ENCODE measurements at places on chromosomes 2 and 18. TPM values are rescaled to one million over a fixed set of nuclear protein-coding genes. Genes with fewer than 3 reads are reported as not detected.

DSG1 gene
- total RNA-seq, result not detected

CFC1 gene
- not detected for total RNA-seq

ALPG gene
- total RNA-seq, result 0.33 TPM

SLC40A1 gene
- total RNA-seq, result 1.8 TPM

SLC30A3 gene
- 2.1 TPM for total RNA-seq

CTNNA2 gene
- 0.23 TPM for total RNA-seq

HNRNPA3 gene
- 394 TPM for total RNA-seq

DSG3 gene
- not detected for total RNA-seq

FARP2 gene
- 31.4 TPM for total RNA-seq

C2orf78 gene
- total RNA-seq, result not detected

EML6 gene
- total RNA-seq, result 1.5 TPM

PIAS2 gene
- 9.9 TPM for total RNA-seq

ANO7 gene
- total RNA-seq, result 1.9 TPM

SERPINB10 gene
- not detected for total RNA-seq

ANKRD53 gene
- not detected for total RNA-seq

CENPA gene
- 55.9 TPM for total RNA-seq

RAX gene
- not detected for total RNA-seq
